Kidney tubule cell (primary cell): ENCODE measurements at places on chromosomes 6 and 20.

DNA sequence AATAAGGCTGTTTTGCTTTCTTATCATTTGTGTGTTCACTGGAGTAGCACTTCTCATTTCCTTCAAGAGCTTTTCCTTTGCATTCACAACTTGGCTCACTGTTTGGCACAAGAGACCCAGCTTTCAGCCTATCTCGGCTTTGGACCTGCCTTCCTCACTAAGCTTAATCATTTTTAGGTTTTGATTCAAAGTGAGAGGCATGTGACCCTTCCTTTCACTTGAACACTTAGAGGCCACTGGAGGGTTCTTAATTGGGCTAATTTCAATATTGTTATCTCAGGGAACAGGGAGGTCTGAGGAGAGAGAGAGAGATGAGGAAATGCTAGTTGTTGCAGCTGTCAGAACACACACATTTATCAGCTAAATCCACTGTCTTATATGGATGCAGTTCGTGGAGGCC lies 82.9 kb upstream of the SCAF8 start:
- no peak for DNase-seq

- DNase-seq: no peak
Observed at GRCh38 chr6:53258076-53258773, 90.5 kb downstream of the ELOVL5 start.

- peak; percentile 15 for DNase-seq
Observed at GRCh38 chr6:163170294-163170883, 244.1 kb upstream of the QKI start.

DNA sequence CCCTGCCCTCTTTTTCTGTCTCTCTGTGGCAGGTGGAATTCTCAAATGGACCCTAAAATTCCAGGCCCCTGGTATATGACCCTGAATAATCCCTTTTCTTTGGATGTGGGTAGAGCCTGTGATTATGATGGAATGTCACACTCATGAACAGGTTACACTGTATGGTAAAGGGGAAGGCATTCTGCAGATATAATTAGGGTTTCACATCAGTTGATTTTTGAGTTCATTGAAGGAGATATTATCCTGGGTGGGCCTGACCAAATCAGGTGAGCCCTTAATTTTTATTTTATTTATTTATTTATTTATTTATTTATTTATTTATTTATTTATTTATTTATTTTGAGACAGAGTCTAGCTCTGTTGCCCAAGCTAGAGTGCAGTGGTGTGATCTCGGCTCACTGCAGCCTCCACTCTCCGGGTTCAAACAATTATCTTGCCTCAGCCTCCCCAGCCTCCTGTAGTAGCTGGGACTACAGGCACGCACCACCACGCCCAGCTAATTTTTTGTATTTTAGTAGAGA lies 13.7 kb upstream of the STMND1 start:
- no peak for DNase-seq

- DNase-seq: no peak
Observed at GRCh38 chr6:21235162-21235561, 358.4 kb upstream of the SOX4 start.

DNA sequence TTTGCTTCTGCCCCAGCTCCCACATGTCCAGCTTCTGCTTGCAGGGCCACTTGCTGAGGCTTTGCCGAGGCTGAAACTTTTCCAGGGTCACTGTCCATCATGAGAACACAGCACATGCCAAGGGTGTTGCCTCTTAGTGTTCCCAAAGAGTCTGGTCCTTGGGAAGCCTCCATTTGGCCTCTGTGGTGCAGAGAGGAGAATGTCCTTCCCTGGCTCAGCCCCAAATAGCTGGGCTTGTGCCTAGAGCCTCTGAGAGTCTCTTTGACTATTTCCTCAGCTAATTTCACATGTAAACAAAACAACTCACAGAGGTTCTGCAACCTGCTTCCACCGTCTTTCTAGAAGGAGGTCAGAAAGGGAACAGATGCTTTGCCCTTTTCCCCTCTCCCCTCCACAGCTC lies 40.4 kb upstream of the RAB23 start:
- no peak for DNase-seq

GRCh38 chr6:89927791-89928550 lies 33.7 kb downstream of the GJA10 start:
- no peak for DNase-seq

- DNase-seq: peak; percentile 14
Observed at GRCh38 chr6:21163110-21163837, 430.3 kb upstream of the SOX4 start.

DNA sequence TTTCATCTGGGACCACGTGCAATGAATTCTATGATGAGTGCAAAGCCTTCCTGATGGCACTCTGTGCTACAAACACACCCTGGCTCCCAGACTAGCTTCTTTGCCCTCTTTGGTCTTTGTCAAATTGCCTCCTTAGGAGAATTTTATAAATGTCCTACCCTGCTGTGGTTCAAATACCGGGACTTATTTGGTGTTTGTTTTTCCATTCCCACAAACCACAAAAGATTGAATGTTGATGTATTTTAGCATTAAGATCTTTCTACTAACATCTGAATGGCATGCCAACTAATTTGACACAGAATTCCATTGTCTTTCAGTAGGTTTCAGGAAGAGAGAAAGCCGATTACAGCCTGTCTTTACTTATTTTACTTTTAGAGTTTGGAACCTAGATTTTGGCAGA lies 424.2 kb upstream of the SLC35B3 start:
- DNase-seq: peak; percentile 2

- DNase-seq: no peak
Observed at GRCh38 chr6:35980991-35981645, 43.3 kb downstream of the SLC26A8 start.

GRCh38 chr6:158418501-158418900 lies 106.2 kb downstream of the TULP4 start:
- no peak for DNase-seq

GRCh38 chr6:135334169-135334568 lies 153.1 kb downstream of the MYB start:
- DNase-seq: peak; percentile 61
